ENCODE measurements at places on chromosomes 12 and 14.

DNA sequence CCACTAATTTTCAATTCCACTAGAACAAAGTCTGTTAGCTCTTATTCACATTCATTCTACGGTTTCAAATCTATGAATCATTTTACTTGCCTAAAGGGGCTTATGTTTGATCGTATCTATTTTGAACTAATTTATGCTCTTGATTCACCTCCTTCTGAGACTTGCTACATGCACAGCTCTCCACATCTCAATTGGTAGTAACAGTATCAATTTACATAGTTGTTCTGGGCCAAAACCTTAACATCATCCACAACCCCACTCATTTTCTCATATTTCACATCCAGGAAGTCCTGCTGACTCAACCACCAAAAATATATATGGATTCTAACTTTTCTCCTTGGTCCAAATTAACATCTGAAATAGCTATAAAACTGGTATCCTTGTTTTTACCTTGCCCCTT, 208.6 kb downstream of the RASSF9 start:
- no peak for DNase-seq

DNA sequence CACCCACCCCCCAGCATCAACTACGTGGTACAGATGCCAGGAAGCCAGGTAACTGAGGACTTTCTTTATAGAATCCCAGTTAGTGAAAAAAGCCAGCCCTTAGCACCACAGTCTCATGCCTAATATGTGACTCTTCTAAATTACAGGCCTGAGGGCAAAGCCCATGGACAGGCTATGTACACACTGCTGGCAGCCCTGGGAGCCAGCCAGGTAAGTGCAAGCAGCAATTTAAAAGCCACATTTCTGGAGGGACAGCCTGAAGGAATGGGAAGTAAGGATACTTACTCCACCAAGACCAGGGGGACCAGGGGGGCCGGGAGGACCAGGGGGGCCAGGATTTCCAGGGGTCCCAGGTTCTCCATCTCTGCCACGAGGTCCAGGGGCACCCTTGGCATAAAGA, 7.0 kb downstream of the COL2A1 start:
- no peak for DNase-seq

DNA sequence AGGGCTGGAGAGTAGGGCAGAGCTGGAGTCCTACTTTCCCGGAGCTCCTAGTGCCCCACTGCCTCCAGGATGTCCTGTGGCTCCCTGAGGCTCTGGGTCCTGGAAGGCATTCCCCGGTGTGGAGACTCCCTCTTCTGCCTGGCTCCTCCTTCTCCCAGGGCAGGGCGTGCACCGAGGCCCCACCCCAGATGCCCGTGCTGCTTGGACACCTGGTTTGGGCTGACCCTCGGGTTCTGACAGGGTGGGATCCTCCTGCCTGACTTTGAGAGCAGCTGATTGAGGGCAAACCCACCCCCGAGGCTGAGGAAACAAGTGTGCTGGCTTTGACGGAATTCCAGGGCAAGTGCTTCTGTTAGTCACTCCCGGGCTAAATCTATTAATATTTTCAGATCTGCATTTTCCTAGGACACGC, 15.4 kb downstream of the TEAD4 start:
- DNase-seq, result no peak

DNA sequence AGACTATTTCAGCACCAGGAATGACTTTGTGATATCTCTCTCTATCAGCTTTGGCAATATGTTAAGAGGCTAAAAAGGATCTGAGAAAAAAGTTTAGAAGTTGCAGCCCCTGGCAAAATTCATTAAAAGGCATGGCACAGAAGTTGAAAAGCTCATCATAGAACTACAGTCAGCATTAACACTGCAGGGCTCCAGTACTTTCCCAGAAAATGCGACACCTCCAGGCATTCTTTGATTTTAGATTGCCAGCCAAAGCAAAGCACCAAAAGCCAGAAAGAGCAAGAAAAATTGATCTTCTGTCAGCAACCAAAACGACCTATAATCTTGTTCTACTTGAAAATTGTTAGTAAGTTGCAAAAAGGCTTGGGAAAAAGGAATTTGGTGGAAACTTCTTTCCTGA, 713.5 kb downstream of the FSCB start:
- no peak for DNase-seq

GRCh38 chr14:101408077-101408831, 153.0 kb upstream of the DIO3 start:
- no peak for DNase-seq

GRCh38 chr12:27142101-27142721, 59.8 kb upstream of the C12orf71 start:
- DNase-seq, result peak; percentile 71

- no peak for DNase-seq
Measured at GRCh38 chr14:102805371-102805891, 28.2 kb downstream of the TRAF3 start.

- no peak for DNase-seq
Measured at GRCh38 chr14:99604766-99605298, 825 bp upstream of the CCDC85C start.

DNA sequence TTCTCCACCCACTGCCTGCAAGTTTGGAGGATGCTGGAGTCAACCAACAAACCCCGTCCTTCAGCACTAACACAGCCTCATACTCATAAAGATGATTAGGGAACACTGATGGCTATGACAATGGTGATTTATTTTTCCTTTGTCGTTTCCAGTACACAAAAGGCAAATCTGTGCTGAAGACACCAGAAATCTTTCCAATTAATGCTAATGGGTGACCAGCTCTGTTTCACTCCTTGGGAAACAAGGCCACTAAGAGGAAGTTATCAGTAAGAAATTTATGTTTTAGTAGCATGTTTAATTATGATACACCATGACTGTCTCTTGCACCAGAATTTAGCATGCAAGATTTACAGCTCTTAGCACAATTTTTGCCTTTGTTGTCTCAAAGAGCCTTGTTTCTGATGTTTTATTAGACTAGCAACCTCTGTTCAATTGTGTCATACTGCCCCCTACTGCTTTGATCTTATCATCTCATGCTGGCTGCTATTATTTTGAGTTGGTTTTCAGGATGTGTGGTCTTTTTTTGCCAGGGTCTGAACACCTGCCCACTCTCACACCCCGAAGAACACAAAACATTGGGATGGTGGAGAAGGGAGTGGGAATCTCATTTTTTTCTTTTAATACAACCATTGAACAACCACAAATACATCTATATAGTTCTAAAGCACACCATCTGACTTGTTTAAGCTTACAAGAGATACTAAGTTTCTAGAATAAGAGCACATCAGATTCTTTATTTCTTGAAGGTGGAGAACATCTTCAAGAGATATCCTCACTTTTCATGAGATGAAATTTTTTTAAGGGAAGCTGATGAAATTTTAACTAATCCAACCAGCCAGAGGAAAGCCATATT, 160.9 kb downstream of the SPTSSA start:
- DNase-seq, result peak; percentile 52

DNA sequence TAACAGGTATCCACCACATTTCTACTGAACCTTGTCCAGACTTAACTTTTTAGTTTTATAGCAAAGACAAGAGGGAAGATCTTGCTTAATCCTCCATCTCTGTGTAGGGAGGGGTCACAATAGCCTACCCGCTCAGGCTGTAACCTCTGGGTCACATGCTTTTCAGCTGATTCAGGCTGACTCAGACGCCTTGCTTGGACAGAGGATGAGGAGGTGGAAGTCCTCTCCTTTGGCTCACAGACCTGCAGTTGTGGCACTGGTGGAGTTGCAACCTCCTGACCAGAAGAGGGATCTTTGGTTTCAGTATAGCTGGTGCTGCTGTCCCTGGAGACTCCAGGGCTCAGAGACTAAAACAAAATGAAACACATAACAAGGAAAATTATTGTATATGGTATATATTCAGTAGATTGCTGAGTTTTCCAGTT, 16.2 kb downstream of the ACIN1 start:
- DNase-seq, result no peak

DNA sequence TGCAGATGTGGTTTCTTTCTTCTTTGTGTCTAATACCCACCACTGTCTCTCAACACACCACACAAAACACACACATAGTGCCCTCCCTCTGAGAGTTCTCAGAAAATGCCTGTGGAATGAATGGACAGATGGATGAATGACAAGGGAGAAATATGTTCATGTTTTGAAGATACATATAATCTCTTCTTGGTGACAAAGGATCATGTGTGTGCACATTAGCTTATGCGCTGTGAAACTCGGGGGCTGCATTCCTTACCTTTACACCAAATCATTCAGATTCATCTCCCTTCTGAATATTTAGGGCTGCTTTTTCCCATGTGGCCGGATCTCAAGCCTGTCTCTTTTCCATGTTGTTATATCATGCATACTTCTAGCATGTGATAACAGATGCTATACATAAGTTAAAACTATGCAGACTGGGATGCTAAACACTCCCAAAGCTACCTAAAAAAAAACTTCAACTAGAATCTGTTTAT, 111.4 kb downstream of the EPS8 start:
- DNase-seq, result no peak

DNA sequence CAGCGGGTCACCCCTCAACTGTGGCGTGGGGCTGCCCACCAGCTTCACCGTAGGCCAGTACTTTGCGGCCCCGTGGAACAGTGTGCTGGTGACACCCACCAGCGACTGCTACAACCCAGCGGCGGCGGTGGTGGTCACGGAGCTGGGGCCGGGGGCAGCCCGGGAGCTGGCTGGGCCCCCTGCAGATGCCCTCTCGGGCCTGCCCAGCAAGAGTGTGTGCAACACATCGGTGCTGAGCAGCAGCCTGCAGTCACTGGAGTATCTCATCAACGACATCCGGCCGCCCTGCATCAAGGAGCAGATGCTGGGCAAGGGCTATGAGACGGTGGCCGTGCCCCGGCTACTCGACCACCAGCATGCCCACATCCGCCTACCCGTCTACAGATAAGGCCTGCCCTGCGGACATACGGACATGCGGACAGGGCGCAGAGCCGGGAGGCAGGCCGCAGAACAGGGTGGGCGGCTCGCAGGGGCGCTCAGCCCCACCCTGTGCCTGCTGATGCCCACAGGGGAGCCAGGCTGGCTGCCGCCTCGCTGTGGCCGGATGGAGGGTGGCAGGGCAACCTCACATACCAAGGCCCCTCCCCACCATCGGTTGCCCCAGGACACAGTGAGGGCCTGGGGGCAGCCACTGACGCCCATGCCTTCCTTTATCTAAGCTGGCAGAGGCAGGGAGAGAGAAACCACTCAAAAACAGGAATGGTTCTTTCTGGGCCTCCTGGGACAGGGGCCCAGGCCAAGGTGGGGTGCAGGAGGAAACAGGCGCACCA, 55.5 kb downstream of the FAM222A start:
- DNase-seq, result no peak

- no peak for DNase-seq
Measured at GRCh38 chr12:34393086-34393820, 371.0 kb downstream of the ALG10 start.
